ENCODE measurements at places on chromosomes 6 and 20. TPM values are rescaled to one million over a fixed set of nuclear protein-coding genes. Genes with fewer than 3 reads are reported as not detected.

DNA sequence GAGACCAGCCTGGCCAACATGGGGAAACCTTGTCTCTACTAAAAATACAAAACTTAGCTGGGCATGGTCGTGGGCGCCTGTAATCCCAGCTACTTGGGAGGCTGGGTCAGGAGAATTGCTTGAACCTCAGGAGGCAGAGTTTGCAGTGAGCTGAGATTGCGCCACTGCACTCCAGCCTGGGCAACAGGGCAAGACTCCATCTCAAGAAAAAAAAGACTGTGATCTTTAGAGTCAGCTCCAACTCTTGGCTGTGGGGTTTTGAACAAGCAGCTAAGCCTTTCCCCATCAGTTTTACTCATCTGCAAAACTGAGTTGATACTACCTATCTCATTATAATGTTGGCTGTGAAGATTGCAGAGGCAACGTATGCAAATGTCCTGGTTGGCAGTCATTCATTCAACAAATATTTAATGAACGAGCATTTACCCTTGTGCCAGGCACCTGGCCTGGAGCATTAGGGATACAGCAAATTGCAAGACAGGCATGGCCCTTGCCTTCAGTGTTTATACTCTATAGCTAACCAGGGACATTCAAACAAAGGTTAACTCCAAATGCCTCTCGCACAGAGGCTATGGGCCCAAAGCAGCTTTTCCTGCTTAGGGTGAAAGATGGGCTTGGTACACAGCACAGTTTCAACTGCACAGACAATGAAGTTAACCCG is 37.8 kb downstream of the ILRUN start:
- no peak for DNase-seq

DNA sequence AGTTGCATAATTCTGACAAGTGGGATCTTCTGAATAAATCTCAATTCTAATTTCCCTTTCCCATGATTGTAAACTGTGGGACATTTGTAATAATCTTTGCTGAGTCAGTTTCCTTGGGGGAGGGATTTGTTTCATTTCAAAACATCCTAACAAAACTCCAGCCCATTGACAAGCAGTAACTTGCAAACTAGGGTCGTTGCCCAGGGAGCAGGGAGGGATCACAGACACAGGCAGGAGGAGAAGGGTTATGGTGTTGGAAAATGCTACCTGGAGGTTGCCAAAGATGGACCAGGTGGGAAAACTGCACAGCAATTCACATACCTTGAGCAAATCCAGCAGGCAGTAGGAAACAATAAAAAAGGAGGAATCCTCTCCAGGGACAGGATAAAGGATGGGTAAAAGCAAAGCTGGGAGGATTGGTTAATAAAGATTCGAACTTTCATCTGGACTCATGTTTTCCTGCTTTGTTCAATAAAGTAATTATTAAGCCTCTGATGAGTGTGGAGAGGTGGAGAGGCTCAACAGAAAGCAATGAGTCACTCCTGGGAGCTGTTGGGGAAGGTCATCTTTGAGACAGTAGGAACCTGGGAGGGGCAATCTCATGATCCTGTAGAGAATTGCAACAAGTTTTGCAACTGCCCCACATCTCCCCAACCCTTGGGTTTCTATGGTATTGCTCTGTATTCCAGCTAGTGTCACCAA is 87.3 kb upstream of the AKIRIN2 start:
- DNase-seq: no peak

GRCh38 chr6:168125429-168126001 is 46.5 kb upstream of the FRMD1 start:
- DNase-seq: no peak

DNA sequence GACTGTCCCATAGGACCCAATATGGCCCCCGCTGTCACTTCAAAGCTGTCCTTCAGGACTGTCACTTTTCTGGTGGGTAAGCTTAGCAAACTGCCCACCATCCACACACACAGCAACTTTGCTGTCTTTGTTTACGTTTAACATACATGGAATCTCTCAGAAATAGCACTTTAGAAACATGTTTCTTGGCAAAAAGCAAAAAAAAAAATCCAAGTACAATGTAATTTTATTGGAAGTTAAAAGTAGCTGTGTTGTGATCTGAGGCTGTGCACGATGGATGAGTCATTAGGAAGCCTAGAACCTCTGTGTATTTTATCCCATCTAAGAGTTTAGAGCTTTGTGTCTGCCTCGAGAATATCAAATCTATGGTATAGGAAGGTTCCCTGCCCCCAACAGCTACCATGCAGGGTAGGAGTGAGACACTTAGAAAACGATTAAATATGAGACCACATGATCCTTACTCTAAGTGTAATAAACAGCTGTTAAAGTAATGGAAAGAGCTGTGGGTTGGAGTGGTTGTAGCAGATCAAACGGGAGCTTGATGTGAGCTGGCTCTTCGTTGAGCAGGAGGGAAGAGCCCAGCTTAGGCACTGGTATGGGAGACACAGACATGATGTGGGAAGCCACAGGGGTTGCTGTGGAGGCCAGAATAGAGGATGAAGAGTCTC is 119.5 kb downstream of the PLEKHG1 start:
- DNase-seq: no peak

HELZ2 gene
- total RNA-seq: 20.0 TPM

CST7 gene
- 37.8 TPM for total RNA-seq

GRCh38 chr6:28585335-28585734 is 59.7 kb downstream of the GPX5 start:
- DNase-seq: peak; percentile 15

MAP7 gene
- total RNA-seq: 1.3 TPM

- no peak for DNase-seq
Measured at GRCh38 chr20:61913423-61914225, 152.1 kb downstream of the TAF4 start.

ZNF341 gene
- 6.8 TPM for total RNA-seq

DNA sequence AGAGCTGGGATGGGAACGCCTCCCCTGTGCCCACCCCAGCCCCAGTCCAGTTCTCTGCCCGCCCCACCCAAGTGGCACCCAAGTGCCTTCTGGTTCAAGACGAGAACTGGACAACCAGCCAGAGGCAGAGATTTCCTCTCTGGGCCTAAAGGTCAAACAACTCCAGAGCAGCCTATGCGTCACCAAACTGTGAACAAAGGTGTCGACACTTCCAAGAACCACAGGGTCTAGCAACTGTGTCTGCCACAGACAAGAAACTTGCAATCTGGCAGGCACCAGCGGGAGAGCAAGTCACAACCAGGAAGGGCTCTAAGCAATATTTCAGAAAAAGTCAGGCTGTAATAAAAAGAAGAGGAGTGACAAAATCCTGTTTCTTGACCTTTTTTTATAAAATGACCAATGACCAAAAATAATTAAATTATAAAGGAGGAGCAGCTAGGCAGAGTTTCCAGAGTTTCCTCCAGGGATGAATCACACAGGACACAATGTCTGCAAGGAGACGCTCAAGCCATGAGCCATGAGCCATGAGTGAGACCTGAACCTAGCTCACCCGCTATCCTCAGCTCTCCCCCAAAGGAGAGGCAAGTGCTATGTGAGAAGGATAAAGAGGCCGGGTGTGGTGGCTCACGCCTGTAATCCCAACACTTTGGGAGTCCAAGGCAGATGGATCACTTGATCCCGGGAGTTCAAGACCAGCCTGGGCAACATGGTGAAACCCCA is 11.1 kb downstream of the EDEM2 start:
- DNase-seq: no peak

GRCh38 chr6:170089963-170090362 is 200.9 kb downstream of the DLL1 start:
- no peak for DNase-seq

CCDC28A gene
- total RNA-seq: 18.9 TPM

ZBP1 gene
- total RNA-seq: 0.14 TPM

GRCh38 chr20:59207742-59208357 is 44.2 kb downstream of the ZNF831 start:
- peak; percentile 91 for DNase-seq
